SIG-M5 (cell line): ENCODE measurements at places on chromosomes 11 and 22.

GRCh38 chr11:9688716-9689511 lies 25.0 kb downstream of the SWAP70 start:
- DNase-seq: peak; percentile 28

- DNase-seq: no peak
Measured at GRCh38 chr11:133156986-133157745, 375.1 kb downstream of the OPCML start.

DNA sequence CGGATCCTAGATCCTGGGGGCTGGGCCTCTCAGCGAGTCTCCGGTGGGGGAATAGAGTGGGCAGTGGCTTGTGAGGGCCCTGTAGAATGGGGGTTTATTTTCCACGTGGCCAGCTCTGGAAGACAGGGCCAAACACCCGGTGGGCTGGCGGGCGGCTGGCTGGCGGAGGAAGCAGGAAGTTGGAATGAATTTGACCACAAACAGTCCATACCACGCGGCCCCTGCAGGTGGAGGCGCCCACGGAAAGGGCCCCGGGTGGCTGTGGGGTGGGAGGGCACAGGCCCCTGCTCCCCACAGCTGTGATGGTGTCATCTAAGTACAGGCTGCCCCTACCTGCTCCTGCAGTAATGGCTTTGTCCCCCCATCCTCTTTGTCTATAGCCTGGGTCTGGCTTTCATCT lies 15.1 kb downstream of the MCAT start:
- DNase-seq: no peak

GRCh38 chr11:17389211-17389956 lies 925 bp upstream of the KCNJ11 start:
- no peak for DNase-seq

GRCh38 chr22:37161443-37161842 lies 11.7 kb upstream of the IL2RB start:
- no peak for DNase-seq

GRCh38 chr22:47474464-47474863 lies 712.0 kb downstream of the TBC1D22A start:
- DNase-seq: no peak

GRCh38 chr22:46681010-46681409 lies 57.0 kb downstream of the CERK start:
- no peak for DNase-seq

DNA sequence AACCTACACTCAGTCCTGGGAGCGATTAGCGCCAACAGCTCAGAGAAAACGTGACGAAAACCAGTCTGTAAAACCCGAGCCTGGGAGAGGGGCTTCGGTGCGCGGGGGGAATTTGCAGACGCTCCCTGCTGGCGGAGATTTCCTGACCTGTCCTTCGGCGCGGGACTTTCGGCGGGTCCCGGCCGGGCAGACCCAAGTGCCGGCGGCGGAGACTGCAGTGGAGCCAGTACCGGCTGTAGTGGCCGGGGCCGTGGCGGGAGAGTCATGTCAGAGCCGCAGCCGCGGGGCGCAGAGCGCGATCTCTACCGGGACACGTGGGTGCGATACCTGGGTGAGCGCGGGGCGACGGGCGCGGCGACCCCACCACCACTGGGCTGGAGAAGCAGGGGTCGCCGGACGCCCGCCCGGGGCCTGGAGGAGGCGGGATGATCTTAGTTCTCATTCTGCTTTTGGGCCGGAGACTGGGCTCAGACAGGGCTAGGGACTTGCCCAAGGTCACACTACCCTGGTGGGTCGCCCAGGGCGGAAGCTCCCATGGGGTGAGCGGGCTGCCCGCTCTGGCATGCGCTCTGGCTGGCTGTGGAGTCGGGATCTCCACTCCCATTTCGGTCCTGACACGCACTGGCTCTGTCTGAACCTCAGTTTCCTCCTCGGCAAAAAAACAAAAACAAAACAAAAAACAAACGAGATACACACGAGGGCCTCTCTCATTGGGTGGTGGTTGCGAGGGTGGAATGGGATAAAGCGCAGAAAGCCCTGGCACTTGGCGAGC lies at the start of gene MTFP1:
MTFP1 (plus strand) TSS at position 153 of the 772 bp plus-strand sequence; CDS start at position 265, 112 bp downstream.
- no peak for DNase-seq

- no peak for DNase-seq
Measured at GRCh38 chr11:1728931-1729691, 21.3 kb downstream of the IFITM10 start.

DNA sequence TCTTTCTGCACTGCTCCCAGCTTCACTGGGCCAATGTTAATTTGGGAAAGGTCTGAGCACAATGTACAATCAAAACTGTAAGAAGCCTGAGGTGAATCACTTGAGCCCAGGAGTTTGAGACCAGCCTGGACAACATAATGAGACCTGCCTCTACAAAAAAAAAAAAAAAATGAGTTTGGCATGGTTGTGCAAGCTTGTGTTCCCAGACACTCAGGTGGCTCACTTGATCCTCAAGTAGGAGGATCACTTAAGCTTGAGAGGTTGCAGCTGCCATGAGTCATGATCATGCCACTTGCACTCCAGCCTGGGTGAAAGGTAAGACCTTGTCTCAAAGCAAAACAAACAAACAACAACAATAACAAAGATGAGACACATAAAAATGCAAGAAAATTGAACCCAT lies 38.6 kb upstream of the SC5D start:
- no peak for DNase-seq

- no peak for DNase-seq
Measured at GRCh38 chr22:46971099-46971763, 208.8 kb downstream of the TBC1D22A start.

- no peak for DNase-seq
Measured at GRCh38 chr11:10657308-10658271, 36.0 kb downstream of the IRAG1 start.

GRCh38 chr22:50531962-50532674 lies 2.3 kb upstream of the TYMP start:
- no peak for DNase-seq

DNA sequence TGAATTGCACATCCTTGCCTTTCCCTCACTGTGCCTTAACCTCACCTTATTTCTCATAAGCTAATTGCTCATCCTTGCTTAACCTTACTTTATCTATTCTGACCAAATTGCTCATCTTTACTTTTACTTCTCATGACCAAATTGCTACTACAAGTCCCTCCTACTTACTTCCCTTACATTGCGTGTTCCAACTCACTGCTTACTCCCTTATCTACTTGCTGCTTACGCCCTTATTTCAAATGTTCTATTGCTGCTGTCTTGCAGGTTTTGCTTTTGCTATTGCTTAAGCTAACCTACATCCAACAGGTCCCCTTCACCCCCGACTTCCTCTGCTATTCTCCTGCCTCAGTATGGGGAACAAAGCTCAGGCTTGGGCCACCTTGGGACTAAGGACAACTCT lies 8.0 kb downstream of the OR8B2 start:
- no peak for DNase-seq

- DNase-seq: no peak
Measured at GRCh38 chr22:27677905-27678458, 123.6 kb downstream of the MN1 start.

DNA sequence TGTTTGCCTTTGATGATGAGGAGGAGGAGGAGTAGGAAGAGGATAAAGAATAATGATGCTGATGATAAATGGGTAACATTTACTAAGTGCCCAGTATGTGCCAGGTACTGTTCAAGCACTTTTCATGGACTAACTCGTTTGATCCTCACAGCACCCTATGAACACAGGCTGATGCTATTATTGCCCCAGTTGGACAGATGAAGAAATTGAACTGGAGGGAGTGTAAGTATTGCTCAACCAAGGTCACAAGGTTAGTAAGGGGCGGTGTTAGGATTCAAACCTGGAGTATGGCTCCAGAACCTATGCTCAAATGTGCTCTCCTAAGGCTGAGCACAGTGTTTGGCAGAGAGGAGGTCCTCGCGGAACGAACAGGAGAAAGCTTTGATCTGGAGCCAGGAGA lies 78.6 kb downstream of the SYN3 start:
- DNase-seq: no peak

- DNase-seq: no peak
Measured at GRCh38 chr11:103668859-103669258, 367.6 kb upstream of the DDI1 start.

GRCh38 chr11:85810871-85811611 lies at the start of gene SYTL2:
Gene SYTL2 (minus strand): TSS chr11:85811141. CDS start chr11:85757725, 53,416 bp downstream.
- no peak for DNase-seq

DNA sequence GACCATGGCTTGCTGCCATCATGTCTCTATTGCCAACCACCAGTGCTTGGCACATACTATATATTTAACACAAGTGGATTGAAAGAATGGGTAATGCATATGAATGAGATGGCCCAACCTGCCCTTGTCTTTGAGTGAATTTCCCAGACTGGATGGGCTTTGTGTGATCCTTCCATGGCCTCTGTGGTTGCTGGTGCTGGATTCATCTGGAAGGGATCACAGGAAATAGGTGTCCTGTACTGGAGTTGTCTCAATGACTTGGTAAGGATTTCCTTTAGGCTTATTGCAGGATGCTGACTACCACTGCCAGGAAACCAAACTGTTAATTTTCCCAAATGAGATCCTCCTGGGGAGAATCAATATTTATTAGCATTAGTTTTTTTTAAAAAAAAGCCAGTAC lies 328.6 kb downstream of the TMEM135 start:
- no peak for DNase-seq

GRCh38 chr11:68841718-68842426 lies at the start of gene CPT1A:
Gene CPT1A (minus strand): TSS chr11:68841916. CDS start chr11:68815474, 26,442 bp downstream.
- no peak for DNase-seq

DNA sequence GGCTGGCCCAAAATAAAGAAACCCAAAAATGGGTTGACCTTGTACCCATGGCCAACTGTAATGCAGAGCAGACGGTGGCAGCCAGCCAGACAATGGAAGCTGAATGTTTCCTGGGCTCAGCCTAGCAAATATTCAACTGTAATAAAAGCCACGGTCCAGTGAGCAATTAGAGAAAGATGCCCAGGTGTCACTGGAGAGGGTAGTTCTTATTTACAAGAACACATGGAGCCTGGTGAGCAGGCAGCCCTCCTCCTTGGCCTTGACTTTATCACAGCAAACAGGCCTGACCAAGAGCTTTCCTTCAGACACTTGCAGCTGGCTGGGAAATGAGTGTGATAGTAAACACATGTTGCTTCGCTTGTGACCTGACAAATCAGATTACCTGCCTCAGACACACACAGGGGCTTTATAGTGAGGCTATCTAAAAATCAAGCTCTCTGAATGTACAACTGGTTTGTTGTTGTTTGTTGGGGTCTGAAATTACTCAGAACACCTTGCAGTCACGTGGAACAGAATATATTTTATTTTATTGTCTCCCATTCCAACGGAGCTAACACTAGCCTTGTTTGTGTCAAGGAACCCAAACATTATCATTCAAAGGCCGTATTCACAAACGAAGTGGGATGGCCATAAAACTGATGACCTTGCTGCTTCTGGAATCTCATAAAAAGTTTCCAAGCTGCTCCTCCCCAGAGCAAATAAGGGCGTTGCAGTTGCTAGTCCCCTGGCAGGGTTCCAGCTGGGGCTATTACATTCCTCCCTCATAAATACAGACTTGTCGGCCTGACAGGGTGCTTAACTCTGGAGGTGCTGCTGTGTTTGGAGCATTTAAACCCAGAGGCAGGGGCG lies 161.1 kb downstream of the BBOX1 start:
- DNase-seq: no peak

GRCh38 chr11:67281552-67282150 lies 7.5 kb upstream of the ANKRD13D start:
- DNase-seq: no peak

DNA sequence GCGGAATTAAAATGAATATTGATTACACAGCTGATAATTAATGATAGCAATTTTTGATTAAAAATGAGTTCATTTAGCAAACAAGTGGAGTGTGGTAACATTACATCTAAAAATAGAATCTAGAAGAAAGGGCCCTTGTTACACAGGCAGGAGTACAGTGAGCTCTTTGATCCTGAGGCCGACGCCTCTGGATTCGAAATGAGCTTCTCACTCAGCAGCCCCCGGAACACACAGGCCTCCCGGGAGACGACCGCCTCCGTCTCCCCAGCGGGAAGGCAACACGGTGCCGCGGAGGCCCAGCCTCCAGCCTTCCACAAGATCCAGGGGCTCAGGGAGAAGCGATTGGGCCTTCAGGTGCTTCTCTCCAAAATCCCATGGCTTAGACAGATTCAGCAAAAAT lies 379.1 kb downstream of the BRD1 start:
- DNase-seq: no peak

DNA sequence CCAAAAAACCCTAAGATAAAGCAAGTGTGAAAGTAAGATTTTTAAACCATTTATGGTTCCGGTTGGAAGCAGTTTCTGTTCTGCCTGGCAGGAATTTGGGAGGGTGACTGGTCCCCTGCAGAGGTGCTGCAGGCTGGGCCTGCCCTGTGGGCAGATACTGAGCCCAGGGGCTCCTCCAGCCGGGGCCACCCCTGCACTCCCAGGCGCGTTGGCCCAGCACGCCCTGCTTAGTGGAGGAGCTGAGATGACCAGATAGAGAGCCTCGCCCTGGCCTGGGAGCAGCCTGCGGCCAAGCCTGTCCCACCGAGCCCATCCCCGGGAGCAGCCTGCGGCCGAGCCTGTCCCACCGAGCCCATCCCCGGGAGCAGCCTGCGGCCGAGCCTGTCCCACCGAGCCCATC lies 8.0 kb downstream of the PHLDA2 start:
- DNase-seq: no peak

- no peak for DNase-seq
Measured at GRCh38 chr11:10125522-10126133, 168.4 kb downstream of the SBF2 start.

- DNase-seq: no peak
Measured at GRCh38 chr11:19602406-19602805, 110.2 kb upstream of the NAV2 start.

- peak; percentile 20 for DNase-seq
Measured at GRCh38 chr22:22720201-22720723, 75.8 kb downstream of the GGTLC2 start.

- no peak for DNase-seq
Measured at GRCh38 chr22:49664891-49665290, 162.8 kb downstream of the BRD1 start.

- DNase-seq: no peak
Measured at GRCh38 chr22:47918276-47918921, 1155.9 kb downstream of the TBC1D22A start.

DNA sequence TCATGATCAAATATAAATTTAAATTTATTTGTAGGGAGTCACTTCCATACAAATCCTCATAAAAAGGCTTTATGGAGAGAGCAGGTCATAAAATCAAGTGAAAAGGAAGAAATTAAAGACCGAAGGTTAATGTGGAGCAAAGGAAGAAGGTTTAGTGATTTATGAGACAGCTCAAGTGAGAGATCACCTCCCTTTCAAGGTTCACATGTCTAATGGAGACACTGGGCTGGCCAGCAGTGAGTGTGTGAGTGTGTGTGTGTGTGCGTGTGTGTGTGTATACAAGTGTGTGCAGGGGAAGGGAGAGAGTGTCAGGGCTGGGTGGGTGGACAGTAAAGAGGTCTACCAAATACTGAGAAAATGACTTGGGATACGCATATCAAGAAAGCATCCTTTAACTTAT lies 251.2 kb downstream of the FAT3 start:
- DNase-seq: no peak
